IPS-NIHi11 (cell line): ENCODE measurements at places on chromosomes 2 and 18.

GRCh38 chr2:239710953-239711861 lies 310.4 kb upstream of the HDAC4 start:
- DNase-seq = no peak

GRCh38 chr2:120206022-120206581 lies 17.1 kb downstream of the TMEM185B start:
- peak; percentile 78 for DNase-seq

GRCh38 chr2:111054791-111055691 lies 65.7 kb upstream of the BCL2L11 start:
- peak; percentile 38 for DNase-seq

DNA sequence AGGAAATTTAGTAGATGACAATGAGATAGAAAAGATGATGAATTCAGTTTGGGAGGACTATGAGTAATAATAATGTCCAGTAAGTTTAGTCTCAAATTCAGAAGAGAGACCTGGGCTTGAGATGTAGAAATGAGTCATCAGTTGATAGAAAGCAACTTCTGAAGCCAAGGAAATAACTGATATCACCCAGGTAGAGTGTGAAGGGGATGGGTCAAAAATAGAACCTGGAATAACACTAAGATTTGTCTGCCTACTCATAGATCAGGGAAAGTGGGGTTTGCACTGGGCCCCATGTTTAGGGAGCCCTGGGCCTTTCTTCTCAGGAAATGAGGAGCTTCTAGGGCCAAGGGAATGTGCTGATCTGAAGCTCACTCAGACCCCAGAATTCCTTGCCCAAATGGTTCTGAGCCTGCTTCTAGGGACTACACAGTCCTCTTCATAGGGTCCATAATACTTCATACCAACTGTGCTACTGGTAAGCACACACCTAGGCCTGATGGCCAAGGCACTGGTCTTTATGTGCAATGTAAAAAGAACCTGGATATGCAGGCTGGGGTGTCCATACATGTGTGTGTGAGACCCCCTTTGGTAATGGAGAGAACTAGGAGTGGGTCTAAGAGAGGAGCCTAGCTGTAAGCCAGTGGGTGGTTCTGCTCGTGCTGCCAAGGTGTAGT lies 141.2 kb downstream of the IKZF2 start:
- no peak for DNase-seq

- DNase-seq = no peak
Measured at GRCh38 chr2:16763493-16763899, 97.9 kb upstream of the CYRIA start.

DNA sequence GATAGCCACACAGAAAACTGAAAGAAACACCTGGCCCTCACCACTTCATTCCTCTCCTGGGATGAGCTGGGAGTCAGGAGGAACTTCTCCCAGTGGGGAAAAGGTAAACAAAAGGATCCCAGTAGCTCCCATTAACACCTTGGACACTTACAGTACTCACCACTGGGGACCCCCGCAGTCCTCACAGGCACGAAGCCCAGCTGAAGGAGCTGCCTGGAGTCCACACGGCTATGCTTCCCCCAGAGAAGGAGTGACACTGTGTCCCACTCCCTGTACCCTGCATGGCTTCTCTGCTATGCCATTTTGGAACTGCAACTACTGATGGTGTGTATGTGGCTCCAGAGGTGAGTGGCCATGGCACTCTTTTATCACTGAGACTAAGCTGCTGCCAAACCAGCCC lies 1565.1 kb downstream of the LRP1B start:
- DNase-seq = no peak

DNA sequence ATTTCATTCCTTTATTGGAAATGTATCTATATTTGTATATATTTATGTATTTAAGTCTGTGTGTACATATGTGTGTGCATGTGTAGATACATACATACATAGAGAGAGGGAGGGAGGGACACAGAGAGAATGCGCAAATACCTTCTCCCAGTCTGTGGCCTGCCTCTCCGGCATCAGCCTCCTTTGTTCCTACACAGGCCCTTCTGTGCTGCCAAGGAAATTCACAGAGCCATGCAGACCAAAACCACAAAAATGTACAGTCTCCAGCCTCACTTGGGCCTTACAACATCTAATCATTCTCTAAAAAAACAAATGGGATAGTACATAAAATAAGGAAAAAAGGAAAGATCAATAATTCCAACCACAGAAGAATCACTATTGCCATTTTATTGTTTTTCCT lies 8.8 kb upstream of the CRACDL start:
- no peak for DNase-seq

DNA sequence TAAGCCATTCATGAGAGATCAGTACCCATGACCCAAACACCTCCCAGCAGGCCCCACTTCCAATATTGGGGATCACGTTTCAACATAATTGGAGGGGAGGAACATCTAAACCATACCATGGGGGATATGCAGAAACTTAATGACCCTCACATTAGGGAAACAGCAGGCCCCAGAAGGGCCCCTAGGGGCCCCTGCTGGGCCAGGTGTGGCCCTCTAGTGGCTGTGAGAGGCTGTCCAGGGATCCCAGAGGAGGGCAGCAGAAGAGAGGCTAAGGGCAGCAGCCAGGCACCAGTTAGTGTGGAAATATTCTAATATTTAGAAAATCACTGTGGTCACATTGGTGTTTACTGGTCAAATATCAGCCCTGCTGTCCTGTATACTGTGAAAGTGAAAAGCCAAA lies 49.3 kb upstream of the ANKRD44 start:
- no peak for DNase-seq

DNA sequence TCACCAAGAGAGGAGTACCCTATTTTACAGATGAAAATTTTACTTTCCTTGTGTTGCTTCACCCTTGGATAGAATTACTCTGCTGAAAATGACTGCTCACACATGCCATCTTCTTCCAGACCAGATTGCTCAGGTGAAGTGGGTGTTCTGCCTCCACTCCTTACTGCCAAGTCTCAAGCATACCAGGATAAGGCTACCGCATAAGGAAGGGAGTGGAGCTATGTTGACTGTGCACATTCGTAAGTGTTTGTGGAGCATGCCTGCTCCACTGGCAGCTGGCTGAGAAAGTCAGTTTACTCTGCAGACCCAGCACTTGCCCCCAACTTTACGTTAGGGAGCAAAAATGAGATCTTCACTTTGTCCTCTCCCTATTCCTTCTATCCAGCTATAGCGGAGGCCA lies 405.0 kb upstream of the DDX18 start:
- no peak for DNase-seq

DNA sequence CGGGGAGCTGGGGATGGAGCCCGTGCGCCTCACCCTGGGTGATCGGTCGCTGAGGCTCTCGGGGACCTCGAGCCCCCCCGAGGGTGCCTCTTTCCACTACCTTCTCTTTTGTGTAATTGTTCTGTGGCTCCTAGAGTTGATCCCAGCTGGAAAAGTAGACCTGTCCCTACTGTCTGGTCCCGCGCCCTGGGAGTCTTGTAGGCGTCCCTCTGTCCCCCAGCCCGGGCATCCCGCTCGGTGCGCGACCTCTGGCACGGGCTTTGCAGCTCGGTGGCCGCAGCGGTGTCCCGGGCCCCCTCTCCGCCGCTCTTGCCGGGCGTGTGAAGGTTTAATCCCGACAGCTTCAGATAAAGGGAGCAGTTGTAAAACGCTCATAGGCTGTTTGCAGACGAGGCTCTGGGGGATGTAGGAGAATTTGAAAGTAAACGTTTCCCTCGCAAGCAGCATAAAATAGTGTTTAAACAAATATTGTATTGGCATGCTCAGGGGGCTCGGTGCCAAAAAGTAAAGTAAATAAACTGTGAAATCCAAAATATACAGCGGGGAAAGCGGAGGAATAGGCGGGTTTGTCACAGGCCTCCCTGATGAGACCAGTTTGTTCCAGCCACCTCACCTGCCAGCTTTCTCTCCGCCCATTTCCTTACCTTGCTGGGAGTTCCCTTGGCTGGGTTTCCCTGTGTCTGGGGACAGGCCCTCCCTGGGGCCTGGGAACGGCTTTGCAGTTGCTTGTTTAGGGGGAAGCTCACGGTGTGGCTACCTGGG lies 1.9 kb downstream of the GLI2 start:
- no peak for DNase-seq

GRCh38 chr2:5694306-5694705 lies 2.1 kb downstream of the SOX11 start:
- DNase-seq = peak; percentile 26
